ENCODE measurements at places on chromosomes 16 and 17. TPM values are rescaled to one million over a fixed set of nuclear protein-coding genes. Genes with fewer than 3 reads are reported as not detected.

Gene TNFRSF12A
- 3.7 TPM for total RNA-seq

Gene ADAD2
- 0.40 TPM for total RNA-seq

Gene EVI2B
- 29.8 TPM for total RNA-seq

Gene SUPT6H
- 88.4 TPM for total RNA-seq

DNA sequence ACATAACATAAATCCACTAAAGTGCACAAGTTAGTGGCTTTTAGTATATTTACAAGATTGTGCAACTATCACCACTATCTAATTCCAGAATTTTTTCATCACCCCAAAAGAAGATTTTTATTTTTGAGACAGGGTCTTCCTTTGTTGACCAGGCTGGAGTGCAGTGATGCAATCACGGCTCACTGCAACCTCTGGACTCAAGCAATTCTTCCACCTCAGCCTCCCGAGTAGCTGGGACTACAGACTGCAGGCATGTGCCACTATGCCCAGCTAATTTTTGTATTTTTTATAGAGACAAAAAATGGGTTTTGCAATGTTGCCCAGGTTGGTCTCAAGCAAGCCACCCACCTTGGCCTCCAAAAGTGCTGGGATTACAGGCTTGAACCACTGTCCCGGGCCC lies 15.1 kb downstream of the DRC7 start:
- H3K27me3 ChIP-seq, result no peaks in the 10 kb centered on the region
- no peaks in the 10 kb centered on the region for H3K4me1 ChIP-seq
- DNase-seq, result no peak

GRCh38 chr17:55496094-55496881 lies 15.0 kb downstream of the SMIM36 start:
- H3K27me3 ChIP-seq, result no peaks in the 10 kb centered on the region
- no peak overlapping the region for H3K27ac ChIP-seq
- DNase-seq, result no peak

DNA sequence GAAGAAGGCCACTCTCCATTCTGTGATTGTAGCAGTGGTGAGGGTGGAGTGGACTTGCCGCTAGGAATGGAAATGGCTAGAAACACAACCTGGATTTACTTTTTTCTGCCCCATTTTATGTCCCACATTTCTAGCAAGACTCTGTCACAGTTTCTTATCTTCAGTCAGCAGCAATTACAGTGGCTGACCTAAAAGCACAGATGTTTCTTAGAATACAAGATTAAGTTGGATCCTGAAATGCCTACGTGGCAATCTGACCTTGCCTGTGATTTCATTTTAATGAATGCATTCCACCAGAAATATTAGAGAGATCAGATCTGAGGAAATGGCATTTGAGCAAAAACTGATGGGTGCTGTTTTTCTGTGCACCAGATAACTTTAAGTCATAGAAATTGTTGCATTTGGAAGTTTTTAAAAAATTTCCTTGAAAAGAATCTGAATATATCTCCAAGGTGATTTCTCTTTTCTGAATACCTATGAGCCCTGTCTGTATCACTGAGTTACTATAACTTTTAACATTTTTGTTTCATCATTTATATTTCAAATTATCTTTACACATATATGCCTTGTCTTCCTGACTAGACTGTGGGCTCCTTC lies 5.4 kb downstream of the HEATR3 start:
- no peak for DNase-seq
- H3K27ac ChIP-seq, result no peak overlapping the region
- peaks cover 21% of the 10 kb centered on the region for H3K4me1 ChIP-seq
- H3K27me3 ChIP-seq, result no peaks in the 10 kb centered on the region

GRCh38 chr17:27893841-27894503 lies 807 bp upstream of the LYRM9 start:
- no peak for DNase-seq
- peak overlapping the region; percentile 2 for H3K27ac ChIP-seq
- H3K27me3 ChIP-seq, result peaks cover 4% of the 10 kb centered on the region
- no peaks in the 10 kb centered on the region for H3K4me1 ChIP-seq
- H3K36me3 ChIP-seq, result no peaks in the 10 kb centered on the region

GRCh38 chr17:2931876-2932275 lies 131.5 kb downstream of the OR1D5 start:
- H3K36me3 ChIP-seq, result no peaks in the 10 kb centered on the region
- H3K27me3 ChIP-seq, result no peaks in the 10 kb centered on the region
- no peak for DNase-seq
- peaks cover 7% of the 10 kb centered on the region for H3K4me1 ChIP-seq
- H3K4me3 ChIP-seq, result no peak overlapping the region

DNA sequence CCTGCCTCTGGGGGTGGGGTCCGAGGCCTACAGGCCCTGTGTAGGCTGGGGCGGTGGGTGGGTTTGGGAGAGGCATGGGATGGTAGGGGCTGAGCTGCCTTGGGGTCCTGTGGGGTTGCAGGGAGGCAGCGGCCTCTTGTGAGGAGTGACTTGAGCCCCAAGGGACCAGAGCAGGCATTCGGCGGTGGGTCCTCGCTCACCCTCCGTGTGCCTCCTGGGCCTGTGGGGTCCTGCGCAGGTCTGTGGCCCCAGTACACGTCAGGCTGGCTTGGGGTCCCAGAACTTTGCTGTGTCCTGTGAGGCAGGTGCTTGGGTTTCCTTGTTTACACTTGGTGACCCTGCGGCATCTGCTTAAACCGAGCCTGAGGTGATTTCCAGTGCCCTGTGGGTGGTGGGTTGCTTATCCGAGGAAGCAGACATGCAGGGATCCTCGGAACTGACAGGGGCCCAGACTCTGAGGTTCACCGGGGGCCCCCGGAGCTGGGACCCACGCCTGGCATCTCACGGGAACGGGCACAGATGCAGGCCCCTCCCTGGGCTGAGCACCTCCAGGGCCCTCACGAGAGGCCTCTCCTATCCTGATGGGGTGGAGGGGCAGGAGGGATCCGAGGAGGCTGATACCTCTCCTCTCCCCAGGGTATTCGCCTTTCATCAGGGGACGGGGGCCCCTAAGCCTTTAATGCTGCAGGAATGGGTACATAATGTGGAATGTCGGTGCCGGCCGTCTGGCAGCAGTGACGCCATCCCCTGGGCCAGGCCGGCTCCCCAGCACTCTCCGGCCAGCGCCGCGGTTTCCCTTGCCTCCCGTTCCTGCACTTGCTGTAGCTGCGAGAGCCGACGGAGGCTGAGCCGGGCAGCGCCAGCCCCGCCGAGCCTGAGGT lies 7.7 kb downstream of the METRNL start:
- H3K4me3 ChIP-seq, result no peak overlapping the region
- peaks cover 37% of the 10 kb centered on the region for H3K4me1 ChIP-seq
- no peaks in the 10 kb centered on the region for H3K27me3 ChIP-seq
- H3K27ac ChIP-seq, result no peak overlapping the region
- no peak for DNase-seq
- H3K36me3 ChIP-seq, result no peaks in the 10 kb centered on the region

GRCh38 chr16:84404936-84405639 lies 36.8 kb downstream of the ATP2C2 start:
- H3K4me1 ChIP-seq, result no peaks in the 10 kb centered on the region
- no peak overlapping the region for H3K4me3 ChIP-seq
- DNase-seq, result no peak
- no peak overlapping the region for H3K27ac ChIP-seq
- H3K27me3 ChIP-seq, result peaks cover 9% of the 10 kb centered on the region

DNA sequence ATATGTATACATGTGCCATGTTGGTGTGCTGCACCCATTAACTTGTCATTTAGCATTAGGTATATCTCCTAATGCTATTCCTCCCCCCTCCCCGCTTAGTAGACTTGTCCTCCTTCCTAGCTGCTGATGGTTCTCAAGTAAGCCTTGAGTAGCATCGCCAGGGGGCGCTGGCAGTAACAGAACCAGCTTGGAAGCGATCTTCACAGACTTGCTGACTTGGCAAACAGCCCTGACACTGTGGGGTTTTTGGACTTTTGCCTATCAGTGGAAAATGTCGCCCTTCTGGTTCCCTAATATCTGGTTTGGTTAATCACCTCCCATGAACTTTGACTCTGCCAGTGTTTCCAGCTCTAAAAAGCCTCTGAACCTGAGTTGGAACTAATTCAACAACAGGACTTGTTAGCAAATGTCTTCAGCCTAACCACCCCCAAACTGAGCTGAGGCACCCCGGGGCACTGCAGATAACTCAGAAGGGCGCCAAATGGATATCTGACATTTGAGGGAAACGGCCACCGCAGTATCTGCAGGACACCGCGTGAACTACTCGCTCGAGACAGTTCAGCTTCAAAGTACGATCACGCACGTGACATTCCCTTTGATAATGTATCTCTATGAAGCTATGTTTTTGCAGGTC lies 15.4 kb upstream of the SPATA32 start:
- DNase-seq, result peak; percentile 85
- no peaks in the 10 kb centered on the region for H3K4me1 ChIP-seq
- no peak overlapping the region for H3K4me3 ChIP-seq
- H3K27me3 ChIP-seq, result no peaks in the 10 kb centered on the region

- no peaks in the 10 kb centered on the region for H3K36me3 ChIP-seq
- no peak within 1 kb of the TSS for H3K4me3 ChIP-seq
- H3K27ac ChIP-seq, result no peak within 1 kb of the TSS
Observed at GRCh38 chr17:31391496-31391949, at the start of gene RAB11FIP4. TSS of gene RAB11FIP4 (plus strand) at chr17:31391675. CDS start at chr17:31391853, 178 bp downstream.

DNA sequence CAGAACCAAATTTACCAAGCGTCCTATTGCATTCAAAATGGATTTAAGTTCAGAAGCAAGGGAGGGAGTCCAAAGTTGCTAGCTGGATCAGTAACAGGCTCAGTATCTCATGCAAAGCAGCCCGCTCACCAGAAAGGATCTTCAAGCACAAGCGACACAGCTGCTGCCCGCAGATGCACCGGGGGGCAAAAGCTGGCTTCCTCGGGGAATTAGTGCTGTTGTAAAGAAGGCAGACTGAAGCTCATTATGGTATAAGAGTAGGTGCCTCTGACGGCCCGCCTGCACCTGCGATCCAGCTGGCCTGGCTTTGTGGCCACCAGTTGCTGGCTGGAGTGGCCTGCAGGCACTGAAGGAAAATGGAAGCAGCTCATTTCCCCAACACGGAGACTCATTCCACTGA lies 128.4 kb upstream of the RCVRN start:
- no peaks in the 10 kb centered on the region for H3K27me3 ChIP-seq
- no peak overlapping the region for H3K4me3 ChIP-seq
- H3K27ac ChIP-seq, result no peak overlapping the region
- no peak for DNase-seq
- H3K4me1 ChIP-seq, result no peaks in the 10 kb centered on the region
- H3K36me3 ChIP-seq, result no peaks in the 10 kb centered on the region

GRCh38 chr17:38342886-38343607 lies 709 bp downstream of the GPR179 start:
- H3K4me3 ChIP-seq, result no peak overlapping the region
- H3K27ac ChIP-seq, result no peak overlapping the region
- no peaks in the 10 kb centered on the region for H3K36me3 ChIP-seq
- no peaks in the 10 kb centered on the region for H3K4me1 ChIP-seq
- no peaks in the 10 kb centered on the region for H3K27me3 ChIP-seq

DNA sequence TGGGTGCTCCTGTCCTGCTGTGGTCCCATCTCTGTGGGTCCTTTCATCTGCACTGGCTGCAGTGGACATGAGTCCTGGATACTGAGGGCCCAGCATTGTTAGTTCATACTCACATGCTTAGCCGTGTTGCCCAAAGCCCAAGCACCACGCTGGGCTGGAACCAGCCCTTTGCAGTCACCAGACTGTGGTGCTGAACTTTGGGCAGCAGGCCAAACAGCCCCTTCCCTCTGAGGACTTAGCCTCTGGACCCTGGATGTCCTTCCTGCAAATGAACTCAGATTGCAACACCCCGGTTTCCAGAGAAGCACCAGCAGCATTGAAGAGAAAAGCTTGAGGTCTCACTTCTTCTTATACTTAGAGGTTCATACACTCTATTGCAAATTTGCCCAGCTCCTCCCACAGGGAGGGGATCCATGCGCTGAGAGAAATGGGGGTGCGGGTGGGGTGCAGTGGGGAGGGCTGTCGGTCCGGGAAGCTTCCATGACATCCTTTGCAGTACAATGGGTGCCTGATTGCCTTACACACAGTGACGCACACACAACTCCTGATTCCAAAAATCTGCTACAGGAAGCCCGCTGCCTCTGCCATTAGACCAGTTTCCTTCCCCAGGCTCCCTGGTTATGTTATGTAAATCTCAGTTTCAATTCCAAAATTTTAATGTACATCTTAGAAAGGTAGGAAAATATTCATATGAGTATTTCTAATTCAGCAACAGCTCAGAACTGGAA lies 65.8 kb downstream of the RGS9 start:
- no peaks in the 10 kb centered on the region for H3K36me3 ChIP-seq
- DNase-seq, result no peak
- H3K4me3 ChIP-seq, result no peak overlapping the region
- H3K27ac ChIP-seq, result no peak overlapping the region
- H3K27me3 ChIP-seq, result no peaks in the 10 kb centered on the region
- no peaks in the 10 kb centered on the region for H3K4me1 ChIP-seq

GRCh38 chr16:71555230-71555891 lies 21.5 kb downstream of the TAT start:
- no peaks in the 10 kb centered on the region for H3K4me1 ChIP-seq
- H3K27me3 ChIP-seq, result no peaks in the 10 kb centered on the region
- DNase-seq, result no peak
- no peak overlapping the region for H3K4me3 ChIP-seq
- H3K36me3 ChIP-seq, result no peaks in the 10 kb centered on the region

DNA sequence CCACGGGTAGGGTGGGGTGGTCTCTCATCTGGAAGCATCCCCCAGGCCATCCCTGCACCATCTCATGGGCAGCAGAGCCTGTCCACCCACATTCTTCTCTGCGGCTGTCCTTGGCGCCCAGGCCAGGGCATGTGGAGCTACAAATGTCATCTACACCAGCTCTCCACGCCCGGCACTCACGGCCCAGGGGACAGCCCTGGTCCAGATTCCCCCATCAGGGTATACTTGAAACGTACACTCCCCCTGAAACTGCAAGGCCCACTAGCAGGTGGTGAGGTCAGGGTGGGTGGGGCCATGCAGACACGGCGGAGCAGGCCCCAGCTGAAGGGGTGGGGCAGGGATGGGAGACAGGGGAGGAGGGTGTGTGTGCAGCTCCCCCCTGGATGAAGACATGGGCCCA lies 3.2 kb upstream of the SOX8 start:
- peaks cover 13% of the 10 kb centered on the region for H3K4me1 ChIP-seq
- peaks cover 6% of the 10 kb centered on the region for H3K27me3 ChIP-seq
- no peaks in the 10 kb centered on the region for H3K36me3 ChIP-seq
- H3K4me3 ChIP-seq, result no peak overlapping the region

GRCh38 chr17:39854909-39855308 lies 9.2 kb downstream of the IKZF3 start:
- no peaks in the 10 kb centered on the region for H3K27me3 ChIP-seq
- DNase-seq, result no peak
- no peak overlapping the region for H3K4me3 ChIP-seq
- peaks cover 52% of the 10 kb centered on the region for H3K4me1 ChIP-seq
- no peaks in the 10 kb centered on the region for H3K36me3 ChIP-seq

DNA sequence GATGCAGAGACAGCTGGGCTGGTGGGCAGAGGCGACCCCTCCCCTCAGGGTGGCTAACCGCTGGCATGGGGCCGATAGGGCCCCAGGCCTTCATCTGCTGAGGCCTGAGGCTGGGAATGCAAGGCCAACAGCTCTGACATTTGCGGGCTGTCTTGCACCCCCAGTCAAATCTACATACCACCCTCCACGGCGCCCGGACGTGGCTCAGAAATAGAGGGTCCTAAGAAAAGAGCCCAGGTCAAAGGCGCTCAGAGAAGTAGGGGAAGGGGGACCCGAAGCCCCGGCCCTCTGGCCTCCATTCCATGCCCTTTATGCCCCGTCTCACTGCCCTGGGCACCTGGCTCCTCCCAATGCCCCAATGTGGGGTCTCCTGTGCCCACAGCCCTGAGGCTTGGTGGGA lies 142.3 kb downstream of the C16orf78 start:
- no peak overlapping the region for H3K4me3 ChIP-seq
- no peaks in the 10 kb centered on the region for H3K36me3 ChIP-seq
- no peaks in the 10 kb centered on the region for H3K27me3 ChIP-seq

All from CD8-positive, alpha-beta memory T cell (primary cell).